ENCODE measurements at places on chromosomes 16 and 17.

DNA sequence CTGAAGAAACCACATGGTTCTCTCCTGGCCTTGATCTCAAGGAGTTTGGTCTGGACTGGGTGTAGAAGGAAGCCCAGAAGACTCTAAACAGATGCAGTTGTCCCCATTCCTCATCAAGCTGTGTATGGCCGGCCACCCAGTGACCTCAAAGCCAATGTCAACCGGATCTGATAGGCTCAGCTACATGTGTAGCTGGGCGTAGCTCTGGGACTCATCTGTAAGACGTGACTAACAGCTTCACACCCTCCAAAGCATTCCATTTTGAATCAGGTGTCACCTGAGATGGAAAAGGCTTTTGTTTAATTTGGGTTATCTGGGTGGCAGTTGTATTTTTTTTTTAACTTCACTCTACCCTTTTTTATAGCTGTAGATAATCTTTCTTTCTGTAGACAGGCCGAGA, 130.4 kb downstream of the ABCC12 start:
- DNase-seq, result no peak

DNA sequence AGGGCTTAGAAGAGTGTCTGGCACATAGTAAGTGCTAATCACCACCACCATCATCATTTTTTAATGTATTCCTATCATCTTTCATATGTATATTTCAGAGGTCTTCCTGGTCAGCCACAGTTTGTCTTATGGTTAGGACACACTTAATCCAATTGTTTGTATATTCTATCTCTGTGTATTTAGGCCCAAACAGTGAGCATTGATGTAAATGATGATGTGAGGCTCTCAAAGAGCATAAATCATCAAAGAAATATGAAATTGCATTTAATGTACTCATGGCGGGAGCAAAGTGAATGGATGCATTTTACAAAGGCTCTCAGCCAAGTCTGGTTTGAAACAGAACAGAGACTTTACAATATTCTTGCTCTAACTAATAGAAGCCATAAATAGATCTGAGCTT, 24.1 kb upstream of the MPHOSPH6 start:
- DNase-seq, result no peak

DNA sequence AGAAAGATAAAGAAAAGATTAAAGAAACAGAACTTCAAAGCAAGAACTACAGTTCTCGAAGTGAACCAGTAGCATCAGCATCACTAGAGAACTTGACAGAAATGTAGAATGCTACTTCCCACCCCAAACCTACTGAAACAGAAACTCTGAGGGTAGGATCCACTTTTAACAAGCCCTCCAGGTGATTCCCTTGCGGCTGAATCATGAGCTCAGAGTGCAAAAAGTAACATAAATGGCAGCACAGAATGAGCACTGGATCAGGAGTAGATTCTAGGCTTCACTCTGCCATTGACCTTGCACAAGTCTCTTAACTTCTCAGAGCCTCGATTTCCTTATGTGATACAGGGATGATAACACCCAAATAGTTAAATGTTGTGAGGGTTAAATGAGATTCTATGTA, 5.8 kb downstream of the TOM1L2 start:
- no peak for DNase-seq

DNA sequence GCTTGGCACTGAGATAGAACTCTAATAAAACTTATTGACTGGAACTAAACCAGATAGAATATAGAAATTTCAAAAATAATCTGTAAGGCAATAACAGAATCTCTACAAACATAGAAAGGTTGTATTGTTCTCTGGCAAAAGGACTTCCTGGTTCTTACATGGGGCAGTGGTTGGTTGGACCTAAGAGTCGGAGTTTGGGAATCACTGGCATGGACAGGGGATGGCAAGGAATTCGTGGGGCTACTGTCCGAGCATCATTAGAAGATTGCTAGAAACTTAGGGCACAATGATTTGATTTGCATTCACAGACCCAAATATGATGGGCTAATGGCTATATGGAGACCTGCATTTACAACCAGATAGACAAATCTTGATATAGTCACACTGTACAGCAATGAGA, 103.8 kb upstream of the GOT2 start:
- DNase-seq, result no peak

DNA sequence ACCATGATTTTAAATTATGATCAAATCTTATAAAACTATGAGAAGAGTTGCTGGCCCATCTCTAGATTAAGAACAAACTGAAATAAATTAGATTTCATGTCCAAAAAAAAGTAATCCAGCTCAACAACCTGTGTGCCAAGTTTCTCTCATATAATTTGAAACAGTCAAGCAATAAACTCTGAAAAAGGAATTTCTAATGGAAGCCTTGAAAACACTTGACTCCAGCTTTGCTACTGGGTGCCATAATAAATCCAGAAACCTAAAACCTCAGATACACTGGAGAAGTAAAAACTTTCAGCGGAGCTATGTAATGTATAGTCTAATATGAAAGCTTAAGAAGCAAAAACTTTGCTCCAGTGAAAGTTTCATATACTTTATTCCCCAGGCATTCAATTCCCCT, 25.5 kb downstream of the RPGRIP1L start:
- DNase-seq, result no peak

GRCh38 chr17:30230596-30231125, 4.8 kb downstream of the SLC6A4 start:
- no peak for DNase-seq

- no peak for DNase-seq
These were observed 112.4 kb upstream of the NOL11 start for GRCh38 chr17:67605256-67605912.

DNA sequence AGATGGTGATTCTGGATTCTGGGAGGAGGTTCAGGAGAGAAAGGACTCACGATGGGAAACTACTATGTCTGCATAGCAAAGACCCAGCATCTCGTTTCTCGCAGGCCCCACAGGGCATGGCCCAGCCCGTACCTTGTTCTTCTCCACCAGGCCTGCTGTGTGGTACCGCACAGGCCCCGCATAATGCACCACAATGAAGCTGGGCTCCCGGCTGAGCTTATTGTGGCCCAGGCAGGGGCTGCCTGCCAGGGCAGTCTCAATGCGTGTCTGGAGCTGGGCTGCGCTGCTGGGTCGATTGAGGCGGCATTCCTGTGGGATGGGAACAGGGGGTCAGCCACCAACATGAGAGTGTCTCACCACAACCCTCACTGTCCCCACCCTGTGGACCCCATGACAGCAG, 20.4 kb downstream of the ZNHIT3 start:
- DNase-seq, result no peak

DNA sequence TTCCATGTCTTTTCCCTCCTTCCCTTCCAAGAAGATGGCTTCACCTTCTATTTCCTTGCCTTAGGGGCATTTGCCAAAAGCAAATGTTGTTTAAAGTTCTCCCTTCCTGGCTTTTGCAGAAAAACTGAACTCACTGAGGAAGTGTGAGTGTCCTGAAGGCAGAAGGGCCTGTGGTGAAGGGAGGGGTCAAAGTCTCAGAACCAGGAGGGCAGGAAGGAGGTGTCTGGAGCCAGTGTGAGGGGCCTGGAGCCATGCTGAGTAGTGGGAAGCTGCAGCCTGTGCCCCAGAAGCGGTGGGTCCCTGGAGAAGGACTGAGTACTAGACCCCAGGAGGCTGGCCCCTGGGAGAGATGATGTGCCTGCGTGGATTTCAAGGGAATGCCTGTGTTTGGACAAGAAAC, 23.8 kb upstream of the SUPT4H1 start:
- DNase-seq, result no peak

DNA sequence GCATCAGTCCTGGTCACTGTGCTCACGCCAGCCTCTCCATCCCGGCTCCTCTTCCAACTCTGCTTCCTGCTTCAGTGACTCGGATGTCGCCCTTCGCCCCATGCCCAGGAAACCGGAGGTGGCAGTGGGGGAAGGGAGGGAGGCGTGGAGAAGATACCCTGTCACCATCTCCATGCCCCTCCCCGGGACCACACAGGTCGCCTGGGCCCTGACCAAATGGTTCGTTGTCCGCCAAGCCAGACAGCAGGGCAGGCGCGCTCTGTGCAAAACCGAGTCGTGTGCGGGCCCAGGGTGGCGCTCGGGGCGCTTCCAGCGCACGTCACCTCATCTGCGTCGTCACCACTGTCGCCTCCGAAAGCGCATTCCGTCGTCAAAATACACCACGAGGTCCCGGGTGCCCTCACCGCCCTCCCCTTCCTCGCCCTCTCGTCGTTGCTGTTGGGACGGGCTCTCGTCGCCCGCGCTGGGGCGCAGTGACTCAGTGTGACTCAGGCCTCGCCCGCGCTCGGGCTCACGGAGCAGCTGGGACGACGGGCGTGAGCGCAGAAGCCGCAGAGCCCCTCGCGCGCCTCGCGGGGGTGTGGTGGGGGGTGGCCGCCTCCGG, 39.2 kb downstream of the ZNF778 start:
- DNase-seq, result no peak

- no peak for DNase-seq
These were observed at the start of gene ADAP2 for GRCh38 chr17:30921544-30922196. ADAP2 (plus strand) TSS chr17:30921945; CDS start chr17:30922015, 70 bp downstream.

DNA sequence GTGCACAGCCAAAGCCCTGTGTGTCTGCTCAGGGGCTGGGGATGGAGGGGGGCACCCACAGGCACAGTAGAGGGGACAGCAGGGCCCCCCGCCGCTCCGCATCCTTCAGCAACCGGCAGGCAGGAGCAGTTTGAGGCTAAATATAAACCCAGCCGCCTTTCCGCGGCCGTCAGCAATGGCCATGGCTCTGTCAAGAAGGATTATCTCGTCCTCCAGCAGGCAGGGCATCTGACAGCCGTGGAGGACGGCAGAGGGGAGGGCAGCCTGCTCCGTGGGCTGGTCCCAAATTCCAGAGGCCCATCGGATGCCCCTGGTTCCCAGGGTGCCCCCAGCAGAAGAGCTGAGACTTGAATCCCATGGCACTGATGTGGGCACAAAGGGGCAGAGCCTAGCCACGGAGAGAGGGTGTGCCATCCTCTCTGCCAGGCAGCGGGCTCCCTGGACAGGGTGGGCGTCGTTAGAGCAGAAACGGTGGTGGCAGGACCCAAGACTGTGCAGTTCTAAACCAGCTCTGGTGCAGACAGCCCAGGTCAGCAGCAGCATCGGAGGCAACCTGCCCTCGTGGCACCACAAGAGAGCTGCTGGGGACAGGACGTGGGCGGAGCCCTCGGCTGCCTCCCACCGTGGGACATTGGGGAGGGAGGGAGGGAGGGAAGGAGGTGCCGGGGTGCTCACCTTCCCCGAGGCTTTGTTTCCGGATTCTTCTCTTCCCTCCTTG, 198.8 kb upstream of the CIBAR2 start:
- no peak for DNase-seq

DNA sequence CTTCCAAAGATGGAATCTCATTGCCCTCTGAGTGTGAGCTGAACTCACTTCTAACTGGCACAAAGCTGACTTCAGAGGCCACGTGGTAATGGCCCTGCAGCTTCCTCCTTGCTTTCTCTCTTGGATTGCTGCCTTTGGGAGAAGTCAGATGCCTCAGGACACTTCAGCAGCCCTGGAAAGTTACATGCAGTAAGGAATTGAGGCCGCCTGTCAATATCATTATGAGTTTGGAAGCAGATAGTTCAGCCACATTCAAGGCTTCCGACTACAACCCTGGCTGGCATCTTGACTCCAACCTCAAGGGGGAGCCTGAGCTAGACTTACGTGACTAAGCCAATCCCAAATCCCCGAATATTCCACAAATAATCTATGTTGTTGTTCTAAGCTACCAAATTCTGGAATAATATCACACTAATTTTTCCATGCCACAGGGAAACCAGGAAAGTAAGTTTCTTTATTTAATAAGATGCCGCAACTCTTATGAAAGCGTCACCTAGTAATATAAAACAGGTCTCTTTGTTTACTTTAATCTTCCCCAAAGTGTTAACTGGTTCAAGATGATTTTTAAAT, 13.6 kb downstream of the CEP20 start:
- peak; percentile 67 for DNase-seq

GRCh38 chr17:45270828-45271418, 9.0 kb upstream of the SPATA32 start:
- no peak for DNase-seq

DNA sequence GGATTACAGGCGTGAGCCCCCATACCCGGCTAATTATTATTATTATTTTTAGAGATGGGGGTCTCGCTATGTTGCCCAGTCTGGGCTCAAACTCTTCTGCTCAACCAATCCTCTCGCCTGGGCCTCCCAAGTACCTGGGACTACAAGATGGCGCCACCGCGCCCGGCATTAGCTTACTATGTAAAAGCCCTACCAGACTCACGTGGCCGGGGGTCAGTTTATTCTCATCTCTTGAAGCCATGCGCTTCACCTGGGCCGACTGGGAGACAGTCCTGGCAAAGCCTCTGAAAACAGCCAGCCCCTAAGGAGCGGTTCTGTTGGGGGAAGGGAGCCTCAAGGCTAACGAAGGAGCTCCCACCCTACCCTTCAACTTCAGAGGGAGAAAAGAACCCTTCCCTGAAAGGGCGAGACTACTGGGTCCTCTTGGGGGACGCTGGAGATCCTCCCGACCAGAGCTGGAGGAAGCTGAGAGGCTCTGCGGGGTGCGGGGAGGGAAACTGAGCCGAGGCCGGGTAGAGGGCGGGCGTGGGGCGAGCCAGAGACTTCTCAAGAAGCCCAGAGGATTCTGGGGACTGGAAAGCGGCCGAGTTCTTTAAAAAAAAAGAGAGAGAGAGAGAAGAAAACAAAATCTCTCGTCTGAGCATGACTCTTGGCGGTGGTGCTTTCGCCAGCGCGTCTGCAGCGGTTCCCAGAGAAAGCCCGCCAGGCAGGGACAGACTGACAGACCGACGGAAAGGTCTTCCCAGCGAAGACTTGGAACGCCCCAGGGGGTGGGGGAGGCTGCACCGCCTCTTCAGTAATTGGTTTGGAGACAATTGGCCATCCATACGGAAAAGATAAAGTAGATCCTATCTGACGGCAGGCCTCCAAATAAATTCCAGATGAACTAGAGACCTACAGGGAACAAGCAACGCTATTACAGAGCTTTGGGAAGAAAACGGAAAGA, 5.6 kb upstream of the TUBG2 start:
- no peak for DNase-seq

GRCh38 chr17:2594722-2595599, 1.5 kb downstream of the PAFAH1B1 start:
- DNase-seq, result no peak

DNA sequence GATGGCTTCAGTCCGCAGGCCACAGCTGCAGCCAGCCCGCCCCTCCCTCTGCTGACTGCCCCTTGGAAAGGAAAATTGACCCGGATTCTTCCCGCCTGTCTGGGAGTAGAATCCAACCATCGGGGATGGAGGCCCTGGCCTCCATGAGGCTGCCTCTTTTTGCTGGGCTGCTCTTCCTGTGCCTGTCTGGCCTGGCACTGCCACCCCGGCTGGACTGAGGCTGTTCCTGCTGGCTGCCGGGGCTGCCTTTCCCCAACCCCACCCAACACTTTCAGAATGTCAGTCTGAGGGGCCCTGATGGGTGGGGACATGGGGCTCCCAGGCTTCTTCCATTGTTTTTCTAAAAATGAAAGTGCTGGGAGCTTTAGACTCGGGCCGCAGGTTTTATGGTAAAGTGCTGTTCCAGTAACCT, 7.3 kb downstream of the BAHCC1 start:
- DNase-seq, result no peak

DNA sequence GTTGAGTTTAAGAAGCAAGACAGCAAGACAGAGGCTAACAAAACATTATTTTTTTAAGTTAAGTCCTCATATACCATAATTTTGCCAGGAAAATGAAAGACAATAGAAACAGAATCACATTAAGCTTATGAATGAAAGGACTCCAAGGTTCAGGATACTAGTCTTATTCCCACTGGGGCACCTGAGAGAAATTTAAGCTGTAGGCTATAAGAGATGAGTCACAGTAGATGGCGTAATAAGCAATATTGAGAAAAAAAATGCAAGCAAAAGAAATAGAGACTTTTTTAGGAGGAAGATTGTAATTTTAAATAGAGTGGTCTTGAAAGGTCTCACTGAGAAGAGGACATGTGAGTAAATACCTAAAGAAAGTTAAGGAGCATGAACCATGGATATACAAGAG, 57.1 kb upstream of the KIF2B start:
- peak; percentile 4 for DNase-seq
